ENCODE measurements at places on chromosomes 13 and 19.

DNA sequence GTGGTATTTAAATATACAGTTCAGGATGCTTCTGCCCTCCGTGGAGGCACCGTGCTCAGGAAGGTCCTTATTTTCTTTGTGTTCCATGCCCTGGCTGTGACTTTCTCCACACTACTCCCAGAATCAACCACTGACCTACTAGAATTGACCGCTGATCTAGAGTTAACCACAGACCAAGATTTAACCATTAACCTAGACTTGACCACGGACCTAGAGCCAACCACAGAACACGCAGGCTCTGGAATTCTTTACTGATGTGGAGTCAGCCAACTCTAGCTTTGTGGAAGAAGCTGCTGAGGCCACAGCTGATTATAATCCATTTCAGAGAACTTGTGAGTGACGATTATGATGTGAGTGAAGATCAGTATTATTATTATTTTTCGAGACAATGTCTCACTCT, 18.0 kb downstream of the GTF2F2 start:
- no peak for DNase-seq

GRCh38 chr13:47291107-47291656, 394.3 kb upstream of the HTR2A start:
- DNase-seq: no peak

- DNase-seq: no peak
Observed at GRCh38 chr19:45423033-45423588, 606 bp downstream of the ERCC1 start.

DNA sequence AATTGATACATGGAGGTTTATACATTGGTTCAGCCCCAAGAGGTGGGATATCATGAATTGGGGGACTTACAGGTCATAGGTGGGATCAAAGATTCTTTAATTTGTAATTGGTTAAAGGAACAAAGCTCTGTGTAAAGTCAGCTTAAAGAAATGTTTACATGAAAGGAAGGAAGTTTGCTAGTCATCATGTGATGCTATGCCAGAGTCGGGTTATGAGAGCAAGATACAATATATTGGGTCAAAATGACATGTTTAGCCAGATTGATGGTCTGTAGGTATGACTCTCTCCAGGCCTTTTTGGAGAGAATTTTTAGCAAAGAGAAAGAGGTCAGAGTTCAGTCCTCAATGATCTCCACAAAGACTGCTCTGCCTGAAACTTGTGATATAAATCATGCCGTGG, 5.3 kb upstream of the CYSLTR2 start:
- DNase-seq: no peak

DNA sequence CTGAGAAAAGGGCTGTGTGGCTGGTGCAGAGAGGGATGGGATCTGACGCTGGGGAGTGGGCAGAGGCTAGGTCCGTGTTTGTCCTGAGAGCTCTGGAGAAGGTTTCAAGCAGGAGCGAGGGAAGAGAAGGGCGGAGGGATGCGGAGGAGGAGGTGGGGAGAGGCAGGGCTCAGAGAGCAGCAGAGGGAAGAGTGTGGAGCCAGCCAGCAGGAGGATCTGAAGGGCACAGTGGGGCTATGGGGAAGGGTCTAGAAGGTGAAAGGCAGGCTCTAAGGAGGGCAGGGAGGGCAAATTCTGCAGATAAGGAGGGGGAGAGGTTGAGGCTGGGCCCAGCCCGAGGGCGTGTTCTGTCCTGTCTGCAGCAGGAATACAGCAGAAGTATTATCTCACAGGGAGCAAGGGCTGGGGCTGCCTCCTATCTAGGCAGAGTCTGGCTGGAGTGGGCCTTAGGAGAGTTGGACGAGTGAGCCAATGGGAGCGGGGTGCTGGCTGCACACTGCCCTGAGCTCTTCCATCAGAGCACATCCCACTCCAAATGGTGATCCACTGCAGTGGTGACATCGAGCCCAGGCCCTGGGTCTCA, 6.1 kb downstream of the AP2A1 start:
- no peak for DNase-seq

DNA sequence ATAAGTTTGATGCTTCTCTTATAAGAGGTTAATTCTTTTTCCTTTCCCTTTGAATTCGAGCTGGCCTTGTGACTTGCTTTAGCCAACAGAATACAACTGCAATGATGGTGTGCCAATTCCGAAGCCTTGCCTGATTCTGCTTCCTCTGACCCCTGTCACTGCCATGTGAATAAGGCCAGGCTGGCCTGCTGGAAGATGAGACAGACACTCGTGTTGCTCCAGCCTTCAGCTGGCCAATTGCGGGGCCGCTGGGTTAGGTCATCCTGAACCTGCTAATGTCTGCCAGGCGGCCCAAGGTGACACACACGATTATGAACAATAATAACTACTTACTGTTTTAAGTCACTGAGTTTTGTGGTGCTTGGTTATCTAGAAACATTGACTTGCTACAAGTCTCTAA, 352.0 kb downstream of the MYO16 start:
- DNase-seq: no peak

DNA sequence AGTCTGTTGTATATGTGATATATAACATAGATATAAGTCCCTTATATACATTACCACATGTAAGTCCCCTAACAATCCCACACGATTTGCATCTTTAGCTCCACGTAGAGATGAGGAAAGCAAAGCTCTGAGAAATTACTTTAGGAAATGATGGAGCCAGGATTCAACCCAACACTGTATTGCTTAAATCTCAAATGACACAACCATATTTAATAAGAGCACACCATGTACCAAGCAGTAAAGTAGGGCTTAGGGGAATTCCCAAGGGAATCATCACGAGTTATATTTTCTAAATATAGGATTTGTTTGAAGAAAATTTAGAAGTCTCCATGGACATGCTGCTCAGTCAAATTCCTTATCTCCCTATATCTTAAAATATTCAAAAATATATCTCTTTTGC, 61.3 kb upstream of the POMP start:
- no peak for DNase-seq

GRCh38 chr13:107767119-107767518, 448.2 kb downstream of the LIG4 start:
- DNase-seq: no peak

DNA sequence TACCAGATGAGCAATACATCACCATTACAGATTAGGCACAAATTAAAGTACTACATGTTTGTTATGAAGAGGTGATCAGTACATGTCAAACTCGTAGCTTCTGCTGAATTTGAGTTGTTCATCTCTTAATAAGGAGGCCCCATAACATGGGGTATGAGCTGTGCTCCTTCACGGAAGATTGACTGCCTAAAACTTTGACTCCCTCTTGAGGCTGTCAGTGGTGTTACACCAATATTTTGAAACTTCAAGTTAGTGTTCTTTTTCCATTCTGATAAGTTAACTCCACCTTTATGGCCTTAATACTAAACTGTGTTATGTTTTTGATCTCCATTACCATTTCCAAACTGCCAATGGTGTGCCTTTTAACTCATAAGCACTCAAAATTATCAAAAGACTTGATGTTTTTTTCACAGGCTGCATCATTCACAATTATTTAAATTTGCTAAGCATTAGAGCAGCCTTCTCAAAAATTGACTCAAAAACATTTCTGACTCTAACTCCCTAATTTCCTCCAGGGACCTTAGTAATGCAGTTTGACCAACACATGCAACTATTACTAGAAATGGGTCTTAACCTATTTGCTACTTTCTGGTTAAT, 1591.5 kb downstream of the PCDH9 start:
- DNase-seq: peak; percentile 49

DNA sequence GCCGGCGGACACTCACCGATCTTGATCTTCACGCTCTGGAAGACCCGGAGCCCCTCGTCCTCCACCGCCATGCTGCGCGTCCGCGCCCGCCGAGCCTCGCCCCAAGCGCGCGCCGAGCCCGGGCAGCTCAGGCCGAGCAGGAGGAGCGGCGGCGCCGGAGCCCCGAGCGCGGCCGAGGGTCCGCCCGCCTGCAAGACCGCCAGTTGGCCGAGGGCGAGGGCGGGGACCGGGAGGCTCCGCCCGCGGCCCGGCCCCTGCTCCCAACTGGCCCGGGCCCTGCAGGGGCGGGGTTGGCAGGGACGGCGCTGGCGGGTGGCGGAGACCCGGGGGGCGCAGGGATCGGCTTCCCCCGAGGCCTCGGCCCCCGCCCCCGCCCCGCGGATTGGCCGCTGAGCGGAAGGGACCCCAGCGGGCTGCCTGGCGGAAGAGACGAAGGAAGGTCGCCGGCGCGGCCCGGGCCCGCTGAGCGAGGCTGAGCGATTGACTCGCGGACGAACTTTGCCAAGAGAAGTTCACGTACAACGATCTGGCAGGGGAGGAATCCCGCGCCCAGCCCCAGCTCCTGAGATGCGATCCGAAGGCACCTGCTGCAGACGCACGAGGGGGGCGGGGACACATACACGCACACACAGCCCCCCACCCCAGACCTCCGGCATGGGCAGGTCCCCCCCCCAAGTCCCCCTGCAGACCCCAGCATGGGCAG, at the start of gene RASA3:
RASA3 (minus strand) TSS at position 205 of the 703 bp plus-strand sequence; CDS start at position 71, 134 bp downstream.
- DNase-seq: peak; percentile 51

DNA sequence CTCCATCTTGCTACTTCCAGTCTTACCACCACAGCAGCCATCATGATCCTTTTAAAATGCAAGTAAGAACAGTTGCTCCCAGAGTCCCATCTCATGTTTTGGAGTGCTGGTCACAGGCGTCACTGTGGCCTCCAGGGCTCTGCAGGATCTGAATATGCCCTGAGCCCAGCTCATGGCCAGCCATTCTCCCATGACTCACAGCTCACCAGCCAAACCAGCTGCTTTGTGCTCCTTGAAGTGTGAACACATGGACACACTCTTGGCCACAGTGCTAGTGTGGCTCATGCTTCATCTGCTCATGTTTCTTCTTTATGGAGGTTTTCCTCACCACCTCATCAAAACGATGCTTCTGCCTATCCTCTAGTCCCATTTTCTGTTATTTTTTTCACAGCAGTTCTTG, 466.5 kb downstream of the UQCRFS1 start:
- DNase-seq: no peak

DNA sequence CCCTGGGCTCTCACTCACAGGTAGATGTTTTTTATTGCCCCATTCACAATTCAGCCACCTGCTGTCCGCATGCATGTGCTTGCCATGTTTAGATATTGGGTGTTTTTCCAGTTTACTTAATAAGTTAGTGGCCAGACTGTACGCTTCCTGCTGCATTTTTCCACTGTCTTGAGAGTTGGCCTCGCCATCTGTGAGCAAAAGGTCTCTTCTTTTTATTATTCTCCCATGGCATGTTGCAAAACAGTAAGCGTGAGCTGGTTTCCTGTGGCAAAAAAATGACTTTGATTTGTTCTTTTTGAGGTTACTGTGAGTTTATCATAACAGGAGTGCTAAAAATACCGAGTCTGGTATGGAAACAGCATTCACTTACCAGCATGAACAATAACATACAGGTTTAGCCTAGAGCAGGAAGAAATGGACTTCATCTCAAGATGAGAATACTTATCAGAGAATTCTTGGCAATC, 46.0 kb downstream of the SAE1 start:
- DNase-seq: peak; percentile 89

- DNase-seq: no peak
Observed at GRCh38 chr19:40266912-40267600, 18.1 kb downstream of the AKT2 start.

DNA sequence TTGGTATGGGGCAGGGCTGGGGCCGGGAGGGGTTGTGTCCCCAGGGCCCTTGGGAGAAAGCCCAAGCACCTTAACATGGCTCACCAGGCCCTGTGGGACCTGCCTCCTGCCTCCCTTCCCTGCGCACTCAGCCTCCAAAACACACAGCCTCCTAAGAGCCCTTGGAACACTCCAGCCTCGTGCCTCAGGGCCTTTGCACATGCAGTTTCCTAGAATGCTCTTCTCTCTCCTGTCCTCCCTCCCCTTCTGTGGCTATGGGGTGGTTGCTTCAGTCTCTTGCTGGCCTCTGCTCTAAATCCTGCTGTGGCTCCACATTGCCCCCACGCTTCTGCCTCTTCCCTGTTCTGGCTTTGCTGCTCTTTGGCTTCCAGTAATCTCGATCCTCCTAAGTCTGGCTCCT, 23.7 kb downstream of the HIF3A start:
- DNase-seq: no peak

- no peak for DNase-seq
Observed at GRCh38 chr19:6797646-6798045, 25.1 kb downstream of the VAV1 start.

GRCh38 chr19:48913114-48913889, 13.2 kb downstream of the NUCB1 start:
- no peak for DNase-seq

DNA sequence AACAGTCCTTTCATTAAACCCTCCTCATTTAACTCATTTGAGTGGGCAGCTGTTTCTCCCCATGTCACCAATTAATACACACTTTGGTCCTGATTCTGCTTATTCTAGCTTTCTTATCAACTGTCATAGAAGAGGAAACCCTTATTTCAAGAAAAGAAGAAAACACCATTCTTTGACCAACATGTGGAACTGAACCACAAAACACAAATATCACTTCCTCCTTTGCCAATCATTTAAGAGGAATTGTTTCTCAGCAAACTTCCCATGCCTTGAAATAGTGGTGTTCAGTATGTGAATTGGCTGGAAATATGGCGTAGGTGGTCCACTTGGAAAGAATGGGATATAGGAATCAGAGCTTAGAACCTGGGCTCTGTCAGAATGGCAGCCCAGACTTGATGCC, 20.4 kb downstream of the MBD3L2B start:
- DNase-seq: no peak

DNA sequence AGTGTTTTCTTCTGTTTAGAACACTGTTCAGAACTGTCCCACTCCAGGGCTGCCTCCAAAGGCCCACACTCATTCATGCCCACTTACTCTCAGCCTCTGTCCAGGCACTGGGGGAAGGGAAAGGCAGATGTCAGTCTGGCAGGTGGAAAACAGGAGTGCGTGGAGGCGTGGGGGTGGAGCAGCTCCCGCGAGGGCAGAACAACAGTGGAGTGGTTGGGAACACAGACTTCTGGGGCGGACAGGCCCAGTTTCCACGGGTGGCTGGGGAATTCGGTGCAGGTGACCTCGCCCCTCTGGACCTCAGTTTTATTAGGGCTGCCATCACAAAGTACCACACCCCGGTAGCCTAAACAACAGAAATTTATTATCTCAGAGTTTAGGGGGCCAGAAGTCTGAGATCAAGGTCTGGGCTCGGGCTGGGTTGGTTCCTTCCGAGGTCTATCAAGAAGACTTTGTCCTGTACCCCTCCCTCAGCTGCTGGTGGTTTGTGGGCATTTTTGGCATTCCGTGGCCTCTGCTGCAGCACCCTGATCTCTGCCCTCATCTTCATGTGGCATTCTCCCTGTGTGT, 59.7 kb downstream of the SIPA1L3 start:
- no peak for DNase-seq

GRCh38 chr19:50820549-50821247, 2.9 kb downstream of the KLK1 start:
- no peak for DNase-seq

Data from astrocyte of the cerebellum (primary cell).